A549 treated with DMSO at 1 μM for 4 hours (cell line): ENCODE measurements at places on chromosomes 3 and 15. TPM values are rescaled to one million over a fixed set of nuclear protein-coding genes. Genes with fewer than 3 reads are reported as not detected.

The ALG1L2 gene
- not detected in 5 replicates for total RNA-seq

The DZIP1L gene
- 5.7 to 6.8 TPM (median 6.6 TPM) in 5 replicates for total RNA-seq

The LTK gene
- total RNA-seq: 0.05 to 0.11 TPM (median 0.06 TPM) in 3 of 5 replicates, not detected in the others

The C15orf62 gene
- 0.07 to 0.14 TPM (median 0.12 TPM) in 4 of 5 replicates, not detected in the other for total RNA-seq

The TRNT1 gene
- total RNA-seq: 29.0 to 39.6 TPM (median 31.0 TPM) in 5 replicates

The KNG1 gene
- total RNA-seq: 0.17 TPM in 1 of 5 replicates, not detected in the others

The RTP1 gene
- not detected in 5 replicates for total RNA-seq

The HOMER2 gene
- total RNA-seq: 11.7 to 15.1 TPM (median 13.7 TPM) in 5 replicates

The CCR9 gene
- not detected in 5 replicates for total RNA-seq

The ST8SIA2 gene
- total RNA-seq: 0.40 to 1.1 TPM (median 0.64 TPM) in 5 replicates

The ZNF660 gene
- total RNA-seq: not detected in 5 replicates

The CDC25A gene
- total RNA-seq: 10.6 to 13.4 TPM (median 11.1 TPM) in 5 replicates

The SYNPR gene
- not detected in 5 replicates for total RNA-seq

The ERC2 gene
- total RNA-seq: 0.10 to 0.30 TPM (median 0.23 TPM) in 3 of 5 replicates, not detected in the others

The AHSG gene
- 0.08 TPM in 1 of 5 replicates, not detected in the others for total RNA-seq

The GOLGA8G gene
- total RNA-seq: 0.04 TPM in 1 of 5 replicates, not detected in the others

The PRR20G gene
- total RNA-seq: 0.07 to 0.15 TPM in 2 of 5 replicates, not detected in the others

The GRAMD2A gene
- total RNA-seq: 0.13 TPM in 1 of 5 replicates, not detected in the others

The CACNA2D2 gene
- total RNA-seq: 0.36 to 0.78 TPM (median 0.42 TPM) in 5 replicates

The ITGA11 gene
- total RNA-seq: 2.9 to 8.7 TPM (median 6.3 TPM) in 5 replicates

The ZNF662 gene
- total RNA-seq: not detected in 5 replicates

The BDH1 gene
- total RNA-seq: 2.5 to 3.7 TPM (median 2.9 TPM) in 5 replicates

The ROPN1B gene
- total RNA-seq: not detected in 5 replicates

The HAUS2 gene
- 18.6 to 22.9 TPM (median 20.9 TPM) in 5 replicates for total RNA-seq

The CYP8B1 gene
- total RNA-seq: not detected in 5 replicates

The NANOGP8 gene
- total RNA-seq: not detected in 5 replicates

The CAMK2N2 gene
- total RNA-seq: 0.90 to 1.7 TPM (median 1.1 TPM) in 5 replicates
